Activated T-helper 1 cell treated with anti-CD3 and anti-CD28 coated beads, Interleukin-2, amount 50 U/mL, for 16 hours (primary cell): ENCODE measurements at places on chromosomes 7 and 10.

- no peak for DNase-seq
Measured at GRCh38 chr7:102292813-102293798, 6.4 kb downstream of the SH2B2 start.

GRCh38 chr10:60185421-60185820 lies 204.3 kb downstream of the ANK3 start:
- DNase-seq = no peak

- no peak for DNase-seq
Measured at GRCh38 chr10:82736305-82736704, 861.3 kb downstream of the NRG3 start.

DNA sequence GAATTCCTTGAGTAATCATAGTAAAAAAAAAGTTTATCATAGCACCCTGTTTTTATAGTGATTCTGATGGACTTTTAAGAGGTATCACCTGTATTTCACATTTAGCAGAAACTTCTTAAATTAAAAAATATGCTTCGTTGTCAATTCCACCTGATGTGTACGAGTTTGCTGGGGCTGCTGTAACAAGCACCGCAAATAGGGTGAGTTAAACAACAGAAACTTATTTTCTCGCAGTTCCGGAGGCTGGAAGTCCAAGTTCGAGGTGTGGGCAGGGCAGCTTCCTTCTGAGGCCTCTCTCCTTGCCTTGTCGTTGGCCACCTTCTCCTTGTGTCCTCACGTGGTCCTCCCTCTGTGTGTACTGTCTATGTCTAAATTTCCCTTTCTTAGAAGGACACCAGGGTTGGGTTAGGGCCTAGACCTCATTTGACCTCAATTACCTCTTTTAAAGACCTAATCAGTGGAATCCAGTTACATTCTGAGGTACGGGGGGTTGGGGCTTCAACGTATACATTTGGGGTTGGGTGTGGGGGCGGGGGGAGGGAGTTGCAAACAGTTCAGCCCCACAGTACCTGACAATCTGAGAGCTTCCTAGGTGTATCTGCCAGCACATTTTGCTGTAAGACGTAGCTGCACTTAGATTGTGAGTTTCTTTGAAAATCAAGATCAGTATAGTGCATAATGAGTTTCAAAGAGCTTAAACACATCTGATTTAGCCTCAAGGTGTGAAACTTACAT lies 72.7 kb downstream of the RBM33 start:
- DNase-seq = no peak

DNA sequence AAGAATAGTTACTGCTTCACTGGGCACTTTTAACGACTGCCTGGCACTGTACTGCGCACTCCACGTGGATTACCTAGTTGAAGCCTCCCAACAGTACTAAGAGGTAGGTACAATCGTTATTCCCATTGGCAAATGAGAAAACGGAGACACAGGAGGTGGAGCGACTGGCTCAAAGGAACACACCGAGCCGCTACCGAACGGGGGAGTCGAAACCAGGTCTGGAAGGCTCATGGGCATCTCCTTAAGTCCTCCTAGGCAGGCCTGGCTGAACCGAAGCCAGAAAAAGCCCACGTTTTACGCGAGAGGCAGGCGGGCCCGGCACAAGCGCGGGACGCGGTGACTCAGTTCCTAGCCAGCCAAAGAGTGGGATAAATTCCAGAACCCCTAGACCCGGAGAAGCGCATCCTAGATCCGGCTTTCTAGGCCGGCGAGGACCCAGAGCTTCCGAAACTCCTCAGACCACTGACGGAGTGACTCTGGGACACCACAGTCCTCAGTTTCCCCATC lies 472 bp downstream of the PDAP1 start:
- no peak for DNase-seq

DNA sequence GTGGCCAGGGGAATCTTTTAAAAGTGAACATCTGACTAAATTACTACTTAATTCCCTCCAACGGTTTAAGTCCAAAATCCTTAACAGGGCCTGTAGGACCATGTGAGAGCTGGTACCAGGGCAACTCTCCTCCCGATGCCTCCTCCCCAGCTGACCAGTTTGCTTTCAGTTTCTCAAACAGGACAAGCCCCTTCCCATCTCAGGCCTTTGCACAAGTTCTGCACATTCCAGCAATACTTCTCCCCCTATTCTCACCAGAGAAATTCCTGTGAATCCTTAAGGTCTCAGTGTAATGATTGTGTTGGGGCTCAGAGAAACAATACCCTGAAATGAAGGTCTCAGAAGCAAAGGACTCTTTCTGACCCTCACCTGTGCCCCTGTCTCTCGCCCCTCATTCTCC lies 8.0 kb upstream of the CALHM1 start:
- DNase-seq = no peak
